ENCODE measurements at places on chromosomes 4 and X.
A peak's percentile ranks its signal among the peaks of the same experiment; 100 is the strongest.

DNA sequence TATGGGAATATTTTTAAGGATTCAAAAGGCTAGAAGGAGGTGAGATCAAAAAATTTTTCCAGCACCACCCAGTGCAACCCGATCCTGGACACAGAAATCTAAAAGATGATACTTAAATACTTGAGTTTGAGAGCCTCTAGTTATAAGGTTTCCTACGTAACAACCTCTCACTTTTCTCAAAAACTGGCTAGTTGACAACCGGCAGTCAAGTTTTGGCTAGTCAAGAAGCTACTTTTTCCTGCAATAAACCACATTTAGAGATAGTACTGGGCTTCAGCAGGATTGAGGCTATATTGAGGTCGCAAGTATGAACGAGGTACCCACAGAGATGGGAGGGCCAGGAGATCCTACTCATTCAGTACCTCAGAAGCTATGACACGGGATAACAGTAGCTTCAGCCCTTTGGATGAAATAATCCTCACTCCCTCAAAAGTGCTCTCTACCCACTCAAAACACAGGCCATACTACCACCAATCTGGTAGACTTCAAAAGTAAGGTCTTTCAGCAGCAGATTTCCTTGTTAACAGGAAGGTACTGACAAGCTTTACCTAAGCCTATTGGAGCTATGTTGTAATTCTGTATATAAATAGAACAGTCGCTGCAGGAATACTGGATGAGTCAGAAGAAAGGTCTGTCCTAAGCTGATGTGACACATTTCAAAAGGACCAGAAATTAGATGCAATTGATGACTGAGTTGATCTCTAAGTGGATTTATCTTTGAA is 1.5 kb upstream of the TSPAN5 start:
- no peak for DNase-seq

DNA sequence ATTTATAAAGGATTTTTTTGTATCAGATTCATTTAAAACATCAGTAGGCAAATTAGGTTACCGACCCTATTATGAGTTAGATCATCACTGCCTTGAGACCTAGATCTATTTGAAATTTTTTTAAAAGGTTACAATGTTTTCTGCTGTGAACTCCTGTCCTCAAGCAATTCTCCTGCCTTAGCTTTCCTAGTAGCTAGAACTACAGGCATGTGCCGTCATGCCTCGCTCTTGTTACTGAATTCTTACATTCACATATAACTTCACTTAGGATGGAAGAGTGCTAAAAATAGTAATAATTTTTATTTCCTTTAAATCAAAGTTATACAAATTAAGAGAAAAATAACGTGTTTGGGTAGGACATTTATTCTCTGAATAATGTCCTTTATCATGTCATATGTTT is 75.5 kb upstream of the MAOA start:
- DNase-seq = no peak

GRCh38 chr4:3368841-3369760 is 72.7 kb upstream of the HGFAC start:
- DNase-seq = no peak

- DNase-seq = no peak
These were observed 211.3 kb upstream of the RPS6KA3 start for GRCh38 chrX:20477836-20478524.

GRCh38 chrX:17601441-17602200 is 135.7 kb upstream of the SCML1 start:
- DNase-seq = no peak

GRCh38 chr4:113561092-113561491 is 200.4 kb downstream of the CAMK2D start:
- DNase-seq = no peak

DNA sequence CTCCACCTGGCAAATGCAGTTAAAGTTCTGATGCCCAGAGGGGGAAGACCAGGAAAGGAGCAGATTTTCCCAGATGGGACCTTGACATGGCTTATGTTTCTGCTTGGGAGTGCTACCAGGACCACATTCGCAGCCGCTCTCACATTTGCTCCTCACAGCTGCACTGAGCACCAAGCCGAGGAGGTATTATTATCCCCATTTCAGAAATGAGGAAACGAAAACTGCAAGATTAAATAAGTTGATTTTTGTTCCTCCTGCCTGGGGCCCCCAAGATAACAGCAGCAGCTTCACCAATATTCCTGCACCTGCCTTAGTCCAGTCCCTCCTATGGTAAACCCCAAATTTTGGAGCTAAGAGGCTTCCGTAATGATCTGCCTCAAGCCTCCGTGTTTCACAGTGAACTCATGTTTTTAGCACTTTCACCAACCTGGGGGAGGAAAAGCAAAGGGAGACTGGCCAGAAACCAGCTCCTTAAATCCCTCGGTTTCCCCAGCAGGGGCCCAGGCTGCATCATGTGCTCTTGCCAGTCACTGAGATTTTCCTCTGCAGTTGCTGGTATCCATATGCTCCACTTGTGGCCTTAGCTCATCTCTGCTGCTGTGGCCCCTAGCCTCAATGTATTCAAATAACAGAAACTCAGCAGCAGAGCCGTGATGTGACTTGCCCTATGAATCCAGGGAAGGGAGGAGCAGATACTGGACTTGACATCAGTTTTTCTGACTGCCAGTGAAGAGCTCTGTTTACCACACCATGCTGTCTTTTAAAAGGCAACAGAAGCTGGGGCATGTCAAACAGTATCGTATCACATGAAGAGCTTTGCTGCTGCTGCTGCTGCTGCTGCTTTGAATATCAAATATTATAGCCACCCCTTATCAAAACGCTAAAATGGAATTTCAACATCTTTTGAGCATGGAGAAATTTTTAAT is 95.5 kb upstream of the KLHL13 start:
- DNase-seq = no peak

DNA sequence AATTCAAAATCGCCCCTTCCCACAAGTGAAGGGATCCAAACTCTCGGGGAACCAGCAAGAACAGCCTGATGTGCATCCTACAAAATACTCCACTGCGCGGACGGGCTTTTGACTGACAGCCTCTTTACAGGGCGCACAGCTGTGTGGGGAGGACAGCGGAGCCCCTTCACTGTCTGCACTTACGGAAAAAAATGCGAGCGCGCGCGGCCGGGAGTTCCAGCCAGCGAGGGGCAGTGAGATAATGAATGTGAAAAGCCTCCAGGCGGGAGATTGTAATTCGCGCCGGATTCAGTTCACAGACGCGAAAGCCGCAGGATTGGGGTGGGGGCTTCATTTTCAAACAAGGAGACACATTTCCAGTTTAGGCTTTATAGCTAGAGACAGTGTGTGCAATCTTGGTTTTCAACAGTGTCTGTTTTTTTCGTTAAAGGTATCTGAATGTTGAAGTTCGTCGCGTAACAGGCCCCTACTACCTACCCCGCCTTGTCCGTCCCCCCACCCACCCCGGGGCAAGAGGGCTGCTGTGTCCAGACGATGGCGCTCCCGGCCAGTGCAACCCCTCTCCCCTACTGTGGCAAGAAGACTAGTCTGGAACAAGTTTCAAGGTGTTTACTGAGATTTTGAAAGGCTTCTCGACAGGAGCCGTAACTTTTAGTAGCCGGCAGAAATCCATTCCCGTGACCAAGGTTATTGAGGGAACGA is 1.7 kb upstream of the GPR50 start:
- DNase-seq = no peak

DNA sequence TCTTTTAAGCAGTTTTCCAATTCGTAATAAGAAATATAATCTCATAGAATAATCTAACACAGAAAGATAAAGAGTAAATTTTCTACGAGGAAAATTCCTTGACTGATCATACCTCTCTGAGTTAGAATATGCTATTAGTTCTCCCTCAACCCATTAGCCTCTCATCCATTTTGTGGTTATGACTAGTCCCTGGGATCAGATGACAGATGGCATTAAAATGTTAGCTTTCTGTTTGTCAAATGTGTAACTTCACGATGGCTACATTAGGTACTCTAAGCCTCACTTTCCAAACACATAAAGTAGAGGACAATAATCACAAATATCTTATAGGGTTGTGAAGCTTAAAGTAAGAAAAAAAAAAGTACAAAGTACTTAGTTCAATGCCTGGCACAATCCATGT is 112.2 kb downstream of the ZAR1 start:
- no peak for DNase-seq

DNA sequence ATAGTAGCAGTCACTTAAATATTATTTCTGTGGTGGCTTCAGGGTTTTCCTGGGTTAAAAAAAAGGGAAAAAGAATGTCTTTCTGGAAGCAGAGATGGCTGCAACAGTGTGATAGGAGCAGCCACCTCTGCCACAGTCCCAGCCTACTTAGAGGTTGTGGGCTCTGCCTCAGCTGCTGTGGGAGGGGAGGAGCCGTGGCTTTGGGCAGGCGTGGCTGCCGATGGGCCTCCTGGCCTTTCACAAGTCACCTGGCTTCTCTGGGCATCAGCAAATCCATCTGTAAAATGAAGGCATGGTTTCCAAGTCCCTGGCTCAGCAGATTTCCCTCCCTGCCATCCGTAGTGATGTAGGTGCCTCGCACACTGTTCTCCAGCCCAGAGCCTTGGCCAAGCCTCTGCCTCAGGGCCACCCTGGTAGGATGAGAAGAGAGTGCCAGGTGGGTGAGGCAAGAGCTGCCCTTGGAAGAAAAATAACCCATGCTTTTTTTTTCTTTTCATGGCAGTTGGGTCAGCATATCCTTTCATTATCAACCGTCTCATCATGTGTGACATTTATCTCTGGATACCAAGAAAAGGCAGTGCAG is 66.1 kb downstream of the PTTG2 start:
- no peak for DNase-seq

DNA sequence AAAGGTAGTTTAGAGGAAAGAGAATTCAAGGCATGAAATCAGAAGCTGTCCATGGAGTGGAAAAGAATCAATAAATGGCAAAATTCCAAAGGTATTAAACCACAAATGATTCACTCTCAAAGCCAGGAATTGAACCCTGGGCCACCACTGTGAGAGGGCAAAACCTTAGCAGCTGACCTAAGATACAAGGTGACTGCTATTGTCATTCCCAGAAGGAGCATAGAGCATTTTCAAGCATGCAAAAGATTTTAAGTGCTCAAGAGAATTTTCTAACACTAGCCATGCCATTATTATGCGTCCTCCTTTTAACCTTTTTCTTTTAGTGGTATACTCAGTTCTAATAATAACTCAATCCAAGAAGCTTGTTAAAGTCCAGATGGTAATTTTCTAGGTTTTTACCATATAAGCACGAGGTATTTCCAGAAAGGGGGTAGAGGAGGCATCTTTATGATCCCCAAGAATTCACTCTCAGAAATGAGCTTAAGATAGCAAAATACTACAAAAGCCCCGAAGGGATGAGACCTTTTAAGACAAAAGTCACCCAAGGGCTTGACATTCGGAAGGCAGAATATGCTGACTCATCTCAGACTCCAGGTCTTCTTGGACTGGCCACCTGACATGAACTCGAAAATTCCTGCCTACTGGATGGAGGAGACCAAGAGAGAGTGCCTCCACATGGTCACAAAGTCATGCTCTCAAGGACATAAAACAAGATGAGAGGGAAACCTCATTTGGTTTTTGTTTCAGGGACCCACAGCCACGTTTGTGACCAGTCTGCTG is 13.8 kb upstream of the PAGE5 start:
- no peak for DNase-seq

DNA sequence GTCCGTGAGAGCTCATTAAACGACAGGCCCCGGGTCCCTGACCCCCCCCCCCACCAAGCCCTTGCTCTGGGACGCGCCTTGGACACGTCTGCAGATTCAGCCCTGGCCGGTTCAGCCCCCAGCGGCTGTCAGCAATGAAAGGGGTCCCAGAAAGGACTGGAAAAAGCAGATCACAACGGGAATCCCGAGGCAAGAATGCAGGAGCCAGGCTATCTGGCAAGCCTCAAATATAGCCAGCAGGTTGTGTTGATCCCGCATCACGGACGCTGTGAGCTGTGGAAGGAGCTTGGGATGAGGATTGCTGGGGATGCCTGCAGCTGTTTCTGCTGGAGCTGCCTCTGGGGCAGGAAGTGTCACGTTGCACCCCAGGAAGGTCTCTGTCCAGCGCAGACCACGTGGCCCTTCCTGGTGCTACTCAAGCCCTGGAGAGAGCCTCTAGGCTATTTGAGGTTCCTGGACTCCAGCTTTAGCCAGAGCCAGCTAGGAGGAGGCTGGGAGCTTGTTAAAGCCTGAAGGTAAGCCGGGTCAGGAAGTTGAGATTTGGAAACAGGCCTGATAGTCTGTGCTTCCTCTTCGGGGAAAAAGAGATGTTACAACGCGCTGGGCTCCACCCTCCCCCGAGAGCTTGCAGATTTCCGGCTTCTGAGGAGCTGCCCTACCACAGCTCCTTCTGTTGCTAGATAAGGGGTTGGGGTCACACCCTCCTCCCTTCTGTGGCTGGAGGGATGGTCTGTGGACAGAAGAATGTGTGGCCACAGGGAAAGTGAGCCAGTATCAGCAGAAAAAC is 19.3 kb upstream of the CSF2RA start:
- no peak for DNase-seq

DNA sequence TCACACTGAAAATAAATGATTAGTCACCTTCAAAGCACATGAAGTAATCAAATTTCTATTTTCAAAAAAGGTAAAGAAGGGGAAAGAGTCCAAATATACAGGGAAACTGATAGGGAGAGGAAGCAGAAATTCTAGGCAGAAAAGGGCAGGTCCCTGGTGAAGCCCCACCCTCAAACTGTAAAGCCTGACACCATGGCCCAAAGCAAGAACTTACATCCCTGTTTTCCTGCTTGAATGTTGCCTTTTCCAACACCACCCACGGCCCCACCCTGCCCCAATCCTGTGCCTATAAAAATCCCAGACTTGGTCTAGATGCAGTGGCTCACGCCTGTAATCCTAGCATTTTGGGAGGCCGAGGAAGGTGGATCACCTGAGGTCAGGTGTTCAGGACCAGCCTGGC is 361.8 kb downstream of the PPP3CA start:
- DNase-seq = no peak

- DNase-seq = no peak
These were observed 704 bp upstream of the SEPSECS start for GRCh38 chr4:25160714-25161592.

DNA sequence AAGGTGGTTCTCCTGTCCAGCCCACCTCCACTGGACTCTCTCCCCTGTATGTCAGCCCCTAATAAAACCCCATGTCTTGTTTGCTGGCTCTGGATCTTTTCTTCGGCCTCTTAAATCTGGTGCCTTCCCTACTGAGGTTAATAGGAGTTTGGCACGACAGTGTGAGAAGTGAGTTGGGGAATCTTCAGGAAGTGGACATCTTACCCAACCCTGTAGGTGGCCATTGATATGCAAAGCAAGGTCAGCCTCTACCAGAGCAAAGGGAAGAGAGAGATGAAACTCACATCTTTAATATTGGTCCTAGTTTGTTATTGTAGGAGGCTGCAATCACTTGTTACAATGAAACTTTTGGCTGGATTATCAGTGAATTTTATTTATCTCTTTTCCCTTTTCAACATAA is 111.7 kb downstream of the CHRDL1 start:
- DNase-seq = no peak

DNA sequence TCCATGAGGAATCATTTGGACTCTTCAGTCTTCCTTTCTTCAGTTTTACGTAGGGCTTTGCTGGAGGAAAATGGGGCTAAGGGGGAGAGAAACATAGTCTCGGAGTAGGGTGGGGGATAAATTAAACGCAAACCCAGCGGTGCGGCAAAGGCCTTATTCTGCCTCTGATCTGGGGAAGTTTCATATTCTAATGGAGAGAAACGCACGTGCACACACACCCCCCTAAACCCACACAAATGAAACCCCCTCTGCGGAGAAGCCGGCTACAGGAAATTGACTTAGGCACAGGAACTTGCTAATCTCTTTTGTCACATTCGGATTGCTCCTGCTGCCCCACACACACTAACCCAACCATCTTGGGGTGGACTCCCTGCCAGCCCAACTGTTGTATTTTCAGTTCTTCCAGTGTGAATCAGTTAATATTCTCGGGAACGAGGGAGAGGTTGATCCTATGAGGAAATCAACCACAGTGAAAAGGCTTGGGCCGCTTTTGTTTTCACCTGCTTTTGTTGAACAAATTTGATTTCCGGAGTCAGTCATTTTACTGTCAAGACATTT is at the start of gene RHOH:
Gene RHOH, plus strand, starts transcription at position 308 of the 558 bp plus-strand sequence. CDS start 46,356 bp downstream, outside the sequence.
- DNase-seq = peak; percentile 33
